ENCODE measurements at places on chromosomes 4 and X. TPM values are rescaled to one million over a fixed set of nuclear protein-coding genes. Genes with fewer than 3 reads are reported as not detected.
A peak's percentile ranks its signal among the peaks of the same experiment; 100 is the strongest.

- DNase-seq = peak; percentile 5
These were observed 1.3 kb downstream of the LCORL start for GRCh38 chr4:18020145-18020670.

DNA sequence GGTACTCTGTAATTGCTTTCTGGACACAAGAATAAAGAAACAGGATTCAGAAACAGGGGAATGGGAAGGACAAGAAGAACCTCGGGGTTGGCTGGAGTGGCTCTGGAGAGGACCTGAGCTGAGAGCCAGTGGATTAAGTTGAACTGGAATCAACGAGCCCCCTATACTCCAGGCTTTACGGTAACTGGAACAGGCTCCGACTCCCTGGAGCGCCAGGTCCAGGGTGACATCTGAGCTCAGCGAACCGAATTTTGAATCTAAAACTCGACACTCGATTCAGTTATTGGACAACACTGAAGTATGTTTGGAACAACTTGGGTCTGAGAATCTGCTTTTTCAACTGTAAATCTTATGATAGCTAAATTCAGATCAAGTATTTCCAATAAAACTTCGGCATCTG is 23.9 kb downstream of the HMX1 start:
- no peak for DNase-seq

DNA sequence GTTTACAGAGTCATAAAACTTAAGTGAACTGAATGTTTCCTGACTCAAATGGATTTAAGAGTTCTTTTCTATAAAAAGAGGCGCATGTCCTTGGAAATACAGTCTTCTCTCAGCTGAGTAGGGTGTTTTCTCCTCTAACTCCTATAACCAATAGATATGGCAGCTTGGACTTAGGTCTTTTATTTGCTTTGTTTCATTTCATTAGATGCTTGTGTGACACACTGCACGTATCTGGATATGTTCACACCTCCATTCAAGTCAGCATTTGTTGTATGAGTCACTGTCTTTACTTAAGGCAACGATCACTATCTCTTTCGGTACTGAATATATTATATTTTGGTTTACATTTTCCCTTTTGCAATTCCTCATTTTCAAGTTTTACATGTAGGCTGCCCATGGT is 136.6 kb downstream of the ARSF start:
- no peak for DNase-seq

DNA sequence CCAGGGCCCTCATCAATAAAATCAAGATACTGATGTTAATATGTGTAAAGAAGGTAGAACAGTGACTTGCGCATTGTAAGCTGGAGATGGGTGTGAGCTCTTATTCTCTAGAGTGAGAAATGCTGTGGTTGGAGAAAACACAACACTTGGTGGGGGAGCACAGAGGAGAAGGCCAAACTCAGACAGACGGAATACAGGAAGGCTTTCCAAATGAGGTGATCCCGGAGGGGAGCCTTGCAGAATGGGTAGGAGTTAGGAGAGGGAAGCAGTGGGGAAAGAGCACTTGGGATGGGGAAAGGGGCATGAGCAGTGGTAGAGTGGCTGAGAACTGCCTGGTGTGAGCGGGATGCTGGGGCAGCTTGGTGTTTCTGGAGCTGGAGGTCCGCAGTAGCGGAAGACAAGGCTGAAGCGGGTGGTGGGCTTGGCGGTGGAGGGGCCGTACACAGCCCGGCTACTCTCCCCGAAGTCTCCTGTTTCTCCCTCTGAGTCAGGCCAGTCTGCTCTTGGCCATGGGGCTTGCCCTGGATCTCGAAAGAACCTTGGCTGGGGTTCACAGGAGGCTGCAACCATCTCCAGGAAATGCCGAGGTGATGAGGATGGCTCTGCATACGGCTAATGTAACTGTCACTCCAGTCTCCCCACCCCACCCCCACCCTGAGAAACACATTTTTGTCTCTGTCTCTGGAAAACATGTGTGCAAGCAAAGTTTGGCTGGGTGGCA is 11.3 kb upstream of the PLAC1 start:
- DNase-seq = no peak

Gene PALLD
- total RNA-seq = 0.83 TPM
